ENCODE measurements at places on chromosomes 2 and 18.

- DNase-seq, result no peak
These were observed 185.6 kb upstream of the SALL3 start for GRCh38 chr18:78794071-78794430.

- DNase-seq, result no peak
These were observed 254.4 kb downstream of the KCNE4 start for GRCh38 chr2:223306371-223306770.

DNA sequence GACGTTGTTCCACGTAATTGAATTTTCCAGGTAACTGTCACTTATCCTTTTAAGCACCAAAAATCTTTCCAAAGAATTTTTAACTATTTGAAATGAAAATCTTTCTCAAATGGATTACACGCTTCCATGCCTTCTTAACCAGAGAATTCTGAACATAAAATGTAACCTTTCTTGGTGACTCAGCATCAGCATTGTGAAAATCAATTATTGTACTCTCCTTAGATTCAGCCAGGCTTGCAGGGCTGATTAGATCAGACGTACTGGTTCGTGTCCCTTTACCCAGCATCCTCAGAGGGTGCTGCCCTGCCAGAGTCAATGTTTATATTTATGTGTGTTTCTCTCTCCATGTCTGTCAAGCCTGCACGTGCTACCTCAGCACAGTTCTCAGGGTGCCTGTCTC is 623.9 kb downstream of the CNTNAP5 start:
- DNase-seq, result no peak

DNA sequence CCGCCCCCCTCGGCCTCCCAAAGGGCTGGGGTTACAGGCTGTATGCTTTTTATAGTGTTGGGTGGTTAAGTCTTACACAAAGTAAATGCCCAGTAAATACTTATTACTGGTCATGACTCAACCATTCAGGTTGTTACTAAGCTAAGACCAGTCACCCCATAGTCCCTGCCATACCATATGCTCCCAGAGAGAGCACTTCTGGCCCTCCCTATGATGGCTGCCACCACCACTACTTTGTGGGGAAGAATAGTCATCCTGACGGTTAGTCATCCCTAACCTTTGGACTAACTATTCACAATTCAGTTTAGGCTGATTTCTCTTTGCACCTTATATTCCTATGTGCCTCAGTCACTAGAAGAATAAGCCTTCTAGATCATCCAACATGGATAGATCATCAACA is 42.0 kb upstream of the MSH2 start:
- DNase-seq, result no peak

DNA sequence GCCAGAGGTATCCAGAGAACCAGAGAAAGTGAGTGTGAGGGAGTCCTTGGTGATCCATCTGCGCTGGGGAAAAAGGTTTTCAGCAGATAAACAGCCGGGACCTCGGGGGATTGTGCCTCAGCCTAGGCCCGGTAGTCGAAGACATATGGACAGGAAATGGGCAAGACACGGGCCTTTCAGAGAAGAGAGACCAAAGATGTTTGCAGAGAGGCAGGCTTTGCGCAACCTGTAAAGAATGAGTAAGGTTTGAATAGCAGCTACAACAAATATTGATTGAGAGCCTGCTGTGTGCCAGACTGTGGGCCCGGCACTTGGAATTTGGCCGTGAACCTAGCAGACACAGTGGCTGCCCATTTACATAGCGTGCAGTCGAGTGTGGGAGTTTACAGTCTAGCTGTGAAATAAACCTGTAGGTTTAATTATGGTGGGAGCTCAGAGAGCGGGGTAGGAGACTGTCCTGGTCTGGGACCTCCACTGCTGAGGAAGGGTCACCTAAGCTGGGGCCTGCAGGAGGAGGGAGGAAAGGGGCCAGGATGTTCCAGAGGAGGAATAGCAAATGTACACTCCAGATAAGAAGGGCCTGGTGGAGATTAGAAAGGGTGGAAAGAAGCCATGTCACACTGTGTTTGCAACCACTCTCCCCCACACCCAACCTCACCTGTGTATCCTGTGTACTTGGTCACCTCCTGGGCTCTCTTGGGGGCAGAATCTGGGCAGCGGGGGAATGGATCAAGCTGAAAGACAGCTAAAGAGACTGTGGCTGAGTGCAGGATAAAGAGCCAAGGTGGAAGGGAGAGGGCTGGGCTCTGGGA is 3.0 kb downstream of the SH2D6 start:
- DNase-seq, result no peak

DNA sequence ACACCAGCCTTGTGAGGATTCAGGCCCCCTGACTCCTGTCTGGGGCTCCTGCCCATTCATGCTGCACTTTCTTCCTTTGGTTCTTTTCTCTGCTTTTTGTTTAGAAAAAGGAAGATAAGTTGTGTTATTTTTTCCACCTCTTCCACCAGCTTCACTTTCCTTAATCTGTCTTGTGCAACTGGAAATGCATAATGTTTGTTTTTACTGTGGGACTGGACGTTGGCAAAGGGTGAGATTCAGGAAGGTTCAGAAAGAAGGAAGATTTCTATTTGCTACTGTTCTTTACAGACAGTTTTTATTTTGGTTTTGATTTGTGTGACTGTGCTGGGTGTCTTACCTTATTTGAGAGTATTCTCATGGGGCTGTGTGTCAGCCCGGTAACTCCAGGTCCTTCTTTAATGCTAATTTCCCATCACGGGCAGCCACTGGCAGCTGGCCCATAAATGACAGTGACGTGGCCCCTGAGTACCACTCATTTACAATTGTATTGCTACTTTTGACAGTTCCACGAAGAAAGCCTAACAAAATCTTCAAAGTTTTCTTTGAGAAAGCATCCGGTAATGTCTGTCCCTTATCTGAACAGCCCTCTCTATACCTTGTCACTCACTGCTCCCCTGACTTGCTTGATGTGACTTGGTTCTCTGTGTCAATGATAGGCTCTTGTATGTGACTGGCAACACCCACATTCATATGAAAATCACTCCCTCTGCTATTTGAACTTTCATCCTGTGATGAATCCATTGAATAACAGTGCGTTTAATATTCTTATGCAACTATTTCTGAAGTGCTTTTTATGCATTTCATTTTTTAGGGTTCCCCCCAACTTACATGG is 32.7 kb downstream of the RHBDD1 start:
- no peak for DNase-seq

Measured in Right ventricle myocardium superior (tissue), 1 donor.